ENCODE measurements at places on chromosomes 7 and 10. TPM values are rescaled to one million over a fixed set of nuclear protein-coding genes. Genes with fewer than 3 reads are reported as not detected.

SPDYE11 gene
- total RNA-seq, result not detected

KIF11 gene
- 30.1 TPM for total RNA-seq

AFAP1L2 gene
- 0.07 TPM for total RNA-seq

HABP2 gene
- 0.07 TPM for total RNA-seq

MACROH2A2 gene
- not detected for total RNA-seq

TMEM184A gene
- total RNA-seq, result 0.31 TPM

DNA sequence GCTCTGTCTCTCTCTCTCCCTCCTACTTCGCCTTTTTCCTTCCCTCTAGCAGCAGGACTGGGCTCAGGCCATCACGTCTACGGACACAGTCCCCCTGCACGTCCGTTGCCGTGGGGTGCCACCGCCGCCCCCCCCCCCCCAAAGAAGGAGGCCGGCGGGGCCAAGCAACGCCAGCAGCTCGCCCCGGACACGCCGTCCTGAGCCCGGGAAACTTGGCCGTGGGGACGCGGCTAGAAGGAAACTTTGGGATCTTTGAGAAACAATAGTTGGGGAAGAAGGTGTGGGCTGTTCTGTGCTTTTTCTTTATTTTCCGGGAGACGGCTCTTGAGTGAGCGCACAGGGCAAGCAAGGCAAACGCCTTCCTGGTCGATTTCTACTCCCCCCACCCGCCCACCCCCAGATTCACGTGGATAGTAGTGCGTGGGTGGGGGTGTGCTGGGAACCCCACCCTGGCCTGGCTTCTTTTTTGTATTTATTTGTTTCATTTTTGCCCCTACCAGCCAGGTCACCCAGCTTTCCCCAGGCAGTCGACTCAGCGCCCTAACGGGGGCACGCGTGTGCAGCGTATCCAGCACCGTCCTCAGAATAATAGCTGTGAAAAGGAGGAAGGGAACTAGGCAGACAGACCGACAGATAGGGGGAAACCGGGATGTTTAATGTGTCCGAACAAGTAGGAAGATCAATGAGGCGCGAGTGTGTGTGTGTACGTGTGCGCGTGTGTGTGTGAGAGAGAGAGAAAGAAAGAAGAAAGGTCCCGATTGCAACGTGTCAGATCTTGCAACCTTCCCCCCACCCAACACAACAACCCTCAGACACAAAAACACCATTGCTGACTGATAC lies 1.4 kb downstream of the MXI1 start:
- DNase-seq, result peak; percentile 31

- DNase-seq, result no peak
Observed at GRCh38 chr10:97805949-97806348, 34.1 kb upstream of the SFRP5 start.

DNA sequence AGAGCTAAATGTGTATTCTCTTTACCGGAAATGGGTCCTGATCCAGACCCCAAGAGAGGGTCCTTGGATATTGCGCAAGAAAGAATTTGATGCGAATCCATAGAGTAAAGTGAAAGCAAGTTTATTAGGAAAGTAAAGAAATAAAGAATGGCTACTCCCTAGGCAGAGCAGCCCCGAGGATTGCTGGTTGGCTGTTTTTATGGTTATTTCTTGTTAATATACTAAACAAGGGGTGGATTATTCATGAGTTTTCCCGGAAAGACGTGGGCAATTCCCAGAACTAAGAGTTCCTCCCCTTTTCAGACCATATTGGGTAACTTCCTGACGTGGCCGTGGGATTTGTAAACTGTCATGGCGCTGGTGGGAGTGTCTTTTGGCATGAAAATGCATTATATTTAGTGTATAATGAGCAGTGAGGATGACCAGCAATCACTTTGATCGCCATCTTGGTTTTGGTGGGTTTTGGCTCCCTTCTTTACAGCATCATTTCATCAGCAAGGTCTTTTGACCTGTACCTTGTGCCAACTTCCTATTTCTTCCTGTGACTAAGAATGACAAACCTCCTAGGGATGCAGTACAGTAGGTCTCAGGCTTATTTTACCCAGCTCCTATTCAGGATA lies 60.4 kb downstream of the ARL4A start:
- no peak for DNase-seq

DNA sequence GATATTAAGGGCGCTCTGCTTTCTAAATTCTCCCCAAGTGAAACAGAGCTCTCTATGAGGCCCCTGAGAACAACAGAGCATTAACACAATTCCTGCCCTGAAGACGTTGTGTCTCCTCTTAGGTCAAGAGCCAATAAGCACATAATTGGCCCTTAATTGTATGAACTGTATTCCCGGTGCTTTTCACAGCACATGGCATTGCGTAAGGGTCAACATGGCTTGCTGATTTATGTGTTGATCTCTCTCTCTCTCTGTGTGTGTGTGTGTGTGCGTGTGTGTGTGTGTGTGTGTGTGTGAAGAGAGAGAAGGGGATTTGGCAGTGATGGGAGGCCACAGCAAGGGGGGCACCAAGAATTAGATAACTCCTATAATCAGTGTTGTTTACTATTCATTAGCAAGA lies 40.5 kb downstream of the LYZL1 start:
- no peak for DNase-seq

GRCh38 chr7:41046776-41047175 lies 656.1 kb downstream of the INHBA start:
- no peak for DNase-seq

DNA sequence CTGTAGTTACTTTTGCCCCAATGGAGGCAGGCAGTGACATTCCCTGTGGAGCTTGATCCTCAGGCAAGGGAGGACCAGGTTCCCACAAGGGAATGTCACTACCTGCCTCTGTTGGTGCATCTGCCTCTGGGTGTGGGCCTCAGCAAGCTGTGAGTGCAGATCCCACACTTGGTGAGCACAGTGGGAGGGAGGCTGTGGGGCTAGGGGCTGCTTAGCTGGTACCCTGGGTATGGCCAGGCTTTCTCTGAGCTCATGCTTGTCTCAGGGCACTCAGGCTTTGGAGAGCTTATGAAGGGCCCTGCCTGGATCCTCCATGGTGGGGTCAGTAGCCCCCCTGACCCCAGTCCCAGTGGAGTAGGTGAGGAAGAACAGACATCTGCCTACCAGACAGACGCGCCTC lies 16.2 kb upstream of the ZNF488 start:
- DNase-seq, result no peak
